A549 treated with Mapracorat at 1 μM for 4 hours (cell line): ENCODE measurements at places on chromosomes 1 and 21. TPM values are rescaled to one million over a fixed set of nuclear protein-coding genes. Genes with fewer than 3 reads are reported as not detected.

ENAH gene
- 66.8 to 81.4 TPM (median 79.3 TPM) in 5 replicates for total RNA-seq

PSEN2 gene
- total RNA-seq, result 27.0 to 31.5 TPM (median 28.5 TPM) in 5 replicates

TMEM222 gene
- 44.9 to 52.2 TPM (median 47.6 TPM) in 5 replicates for total RNA-seq

TFF3 gene
- not detected in 5 replicates for total RNA-seq

LCE1A gene
- total RNA-seq, result not detected in 5 replicates

CLCNKB gene
- total RNA-seq, result 0.10 TPM in 1 of 5 replicates, not detected in the others

ARHGEF16 gene
- total RNA-seq, result 3.2 to 6.1 TPM (median 4.8 TPM) in 5 replicates

SESN2 gene
- 6.2 to 8.8 TPM (median 8.3 TPM) in 5 replicates for total RNA-seq

SUMO3 gene
- 58.7 to 71.6 TPM (median 69.0 TPM) in 5 replicates for total RNA-seq
